ENCODE measurements at places on chromosomes 6 and 20.

- no peak for DNase-seq
These were observed 3.0 kb downstream of the ROMO1 start for GRCh38 chr20:35702051-35702823.

- DNase-seq, result no peak
These were observed 83.6 kb downstream of the SMOC2 start for GRCh38 chr6:168524571-168525001.

GRCh38 chr20:43430265-43431133 is 27.2 kb upstream of the SRSF6 start:
- DNase-seq, result no peak

- DNase-seq, result no peak
These were observed 885 bp downstream of the NTSR1 start for GRCh38 chr20:62709537-62709905.

- no peak for DNase-seq
These were observed 102.0 kb upstream of the RPS6KA2 start for GRCh38 chr6:166728884-166729530.

- no peak for DNase-seq
These were observed 17.3 kb downstream of the FKBP1A start for GRCh38 chr20:1375515-1375914.

DNA sequence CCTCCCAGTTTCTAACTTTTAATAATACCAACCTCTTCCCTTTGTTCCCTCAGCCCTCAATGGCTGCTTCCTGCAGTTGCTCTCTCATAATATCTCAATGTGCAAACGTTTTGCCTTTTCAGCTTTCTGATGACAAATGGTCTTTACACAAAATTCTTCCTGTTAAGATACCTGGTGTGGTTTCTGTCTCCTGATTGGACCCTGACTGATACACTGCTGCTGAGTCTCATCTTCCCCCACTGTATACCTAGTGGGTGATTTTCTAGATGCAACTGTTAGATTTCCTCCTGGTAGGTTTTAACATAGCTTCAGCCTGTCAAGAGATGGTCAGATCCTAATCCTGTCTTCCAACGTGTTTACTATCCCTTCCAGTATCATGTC is 147.9 kb upstream of the TOP1 start:
- DNase-seq, result no peak

- DNase-seq, result no peak
These were observed 157.6 kb downstream of the LAMP5 start for GRCh38 chr20:9672027-9672426.
